Fibroblast of the conjunctiva (primary cell): ENCODE measurements at places on chromosomes 2 and 18.

DNA sequence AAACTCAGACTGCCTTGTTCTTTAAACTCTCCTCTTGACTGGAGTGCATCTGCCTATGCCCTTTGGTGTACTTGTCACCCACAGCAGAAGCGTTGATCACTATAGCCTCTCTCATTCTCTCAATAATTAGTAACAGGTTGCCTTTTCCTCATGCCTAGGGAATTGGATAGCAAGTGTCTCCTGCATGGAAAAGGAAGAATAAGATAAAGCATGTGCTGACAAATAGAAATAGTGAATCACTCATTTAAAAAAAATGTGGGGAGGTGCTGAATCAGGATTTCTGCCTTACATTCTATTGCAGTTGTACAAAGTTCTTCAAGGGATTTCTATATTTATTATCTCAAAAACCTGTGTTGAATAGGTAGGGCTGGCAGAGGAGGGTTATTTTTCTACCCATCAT, 323.0 kb downstream of the TXNL1 start:
- no peak for DNase-seq

- DNase-seq, result peak; percentile 74
Observed at GRCh38 chr2:146734042-146734820, 1110.6 kb upstream of the ACVR2A start.

GRCh38 chr2:52976143-52976949, 791.3 kb upstream of the CHAC2 start:
- DNase-seq, result peak; percentile 1

DNA sequence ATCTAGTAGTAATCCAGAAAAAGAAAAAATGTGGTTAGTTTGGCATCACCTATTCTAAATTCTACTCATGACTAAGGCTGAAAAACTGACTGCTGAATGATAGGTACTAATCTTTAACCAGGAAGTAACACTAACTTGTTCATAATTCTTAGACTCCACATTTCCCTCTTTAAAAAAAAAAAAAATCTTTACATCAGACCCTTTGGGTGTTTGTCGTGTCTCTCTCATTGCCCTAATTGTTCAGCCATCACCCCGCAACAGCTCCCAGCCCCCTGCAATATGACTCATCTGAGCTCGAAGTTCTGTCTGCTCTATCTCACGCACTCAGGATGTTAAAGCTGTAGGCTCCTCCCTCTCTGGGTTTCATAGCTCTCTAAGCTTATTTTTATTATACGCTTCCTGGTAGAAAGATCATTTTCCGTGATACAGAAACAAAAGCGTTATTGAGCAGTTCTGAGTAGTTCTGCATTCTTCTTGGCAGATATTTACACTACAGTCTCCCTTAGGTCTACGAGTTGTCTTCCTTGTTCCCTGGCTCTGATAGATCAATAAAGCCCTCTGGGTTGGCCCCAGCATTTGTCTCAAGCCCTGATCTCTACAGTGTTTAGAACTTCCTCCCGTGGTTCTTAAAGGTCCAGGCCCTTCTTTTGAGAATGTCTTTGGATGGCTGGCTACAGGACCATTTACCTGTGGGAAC, 95.6 kb downstream of the TNFRSF11A start:
- no peak for DNase-seq
